Left colon (tissue), 2 donors: ENCODE measurements at places on chromosomes 7 and 10. TPM values are rescaled to one million over a fixed set of nuclear protein-coding genes. Genes with fewer than 3 reads are reported as not detected.

The OR6B1 gene
- not detected for total RNA-seq

The CABCOCO1 gene
- total RNA-seq = not detected

The INMT gene
- total RNA-seq = 6.4 TPM

The TRA2A gene
- total RNA-seq = 60.6 TPM

The ZPBP gene
- not detected for total RNA-seq

The CARD11 gene
- 2.0 TPM for total RNA-seq

The POLR2J3 gene
- 27.1 TPM for total RNA-seq

The ELAPOR2 gene
- total RNA-seq = 12.7 TPM

The ITIH5 gene
- total RNA-seq = 2.8 TPM

The SLC26A3 gene
- 3,814 TPM for total RNA-seq

The GOLGA7B gene
- 0.46 TPM for total RNA-seq

The LRMDA gene
- total RNA-seq = 10.6 TPM

The MRC1 gene
- total RNA-seq = 11.0 TPM

The ACBD7 gene
- 0.61 TPM for total RNA-seq

The ABCB1 gene
- 259 TPM for total RNA-seq

The PAPOLB gene
- 0.11 TPM for total RNA-seq

The GBX1 gene
- total RNA-seq = not detected

The NPSR1 gene
- total RNA-seq = not detected

The AS3MT gene
- total RNA-seq = 1.2 TPM

The ITIH2 gene
- not detected for total RNA-seq

The BRI3 gene
- 210 TPM for total RNA-seq

The AKR1C4 gene
- not detected for total RNA-seq

The CNOT4 gene
- total RNA-seq = 17.4 TPM

The LMBR1 gene
- total RNA-seq = 49.9 TPM

The FAM24A gene
- total RNA-seq = not detected

The UPK3BL2 gene
- total RNA-seq = 20.7 TPM

The SYT15B gene
- total RNA-seq = 0.15 TPM

The ERVW-1 gene
- not detected for total RNA-seq

The AGAP5 gene
- total RNA-seq = 9.8 TPM

The ADARB2 gene
- 0.21 TPM for total RNA-seq

The VSTM4 gene
- total RNA-seq = 1.4 TPM

The ALOX5 gene
- total RNA-seq = 9.3 TPM

The SMC3 gene
- total RNA-seq = 25.5 TPM

The ZNF92 gene
- total RNA-seq = 6.8 TPM

The MRLN gene
- total RNA-seq = not detected

The BUD31 gene
- 69.9 TPM for total RNA-seq

The CRPPA gene
- total RNA-seq = 2.7 TPM

The FOXI2 gene
- total RNA-seq = not detected
